ENCODE measurements at places on chromosomes 16 and 17. TPM values are rescaled to one million over a fixed set of nuclear protein-coding genes. Genes with fewer than 3 reads are reported as not detected.

DNA sequence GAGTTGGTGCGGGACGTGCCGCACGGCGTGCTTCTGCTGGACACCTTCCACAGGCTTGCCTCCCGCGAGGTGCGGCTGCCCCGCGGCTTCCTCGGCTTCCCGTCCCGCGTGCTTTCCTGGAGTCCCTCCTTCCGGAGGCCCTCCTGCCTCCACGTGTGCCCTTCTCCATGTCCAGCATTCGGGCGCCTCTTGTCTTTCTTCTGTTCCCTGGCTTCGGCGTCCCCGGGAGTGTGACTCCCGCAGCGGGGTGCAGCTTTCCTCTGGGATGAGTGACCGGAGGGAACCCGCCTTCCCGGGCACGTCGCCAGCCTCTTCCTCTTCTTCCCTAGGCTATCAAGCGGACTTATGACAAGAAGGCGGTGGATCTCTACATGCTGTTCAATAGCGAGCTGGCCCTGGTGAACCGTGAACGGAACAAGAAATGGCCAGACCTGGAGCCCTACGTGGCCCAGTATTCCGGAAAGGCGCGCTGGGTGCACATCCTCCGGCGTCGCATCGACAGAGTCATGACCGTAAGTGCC lies 23.0 kb downstream of the DNAH2 start:
- DNase-seq = no peak
- H3K4me1 ChIP-seq = no peaks in the 10 kb centered on the region
- H3K27me3 ChIP-seq = peaks cover 2% of the 10 kb centered on the region
- no peak overlapping the region for H3K4me3 ChIP-seq

GRCh38 chr16:75789237-75789636 lies 62.9 kb upstream of the CPHXL start:
- H3K36me3 ChIP-seq = no peaks in the 10 kb centered on the region
- DNase-seq = peak; percentile 68
- peaks cover 3% of the 10 kb centered on the region for H3K27me3 ChIP-seq
- H3K4me3 ChIP-seq = no peak overlapping the region
- H3K27ac ChIP-seq = no peak overlapping the region
- no peaks in the 10 kb centered on the region for H3K4me1 ChIP-seq

GRCh38 chr17:80883831-80884735 lies 107.6 kb upstream of the CHMP6 start:
- no peaks in the 10 kb centered on the region for H3K27me3 ChIP-seq
- H3K36me3 ChIP-seq = peaks cover 39% of the 10 kb centered on the region
- no peak overlapping the region for H3K4me3 ChIP-seq
- peaks cover under 1% of the 10 kb centered on the region for H3K4me1 ChIP-seq

- H3K4me3 ChIP-seq = no peak overlapping the region
- DNase-seq = no peak
- no peaks in the 10 kb centered on the region for H3K4me1 ChIP-seq
- no peaks in the 10 kb centered on the region for H3K36me3 ChIP-seq
- H3K27ac ChIP-seq = no peak overlapping the region
- H3K27me3 ChIP-seq = no peaks in the 10 kb centered on the region
Observed at GRCh38 chr17:81131486-81132196, 33.7 kb upstream of the PVALEF start.

GRCh38 chr17:71580220-71580619 lies 540.6 kb upstream of the SOX9 start:
- no peaks in the 10 kb centered on the region for H3K4me1 ChIP-seq
- no peaks in the 10 kb centered on the region for H3K27me3 ChIP-seq
- no peaks in the 10 kb centered on the region for H3K36me3 ChIP-seq
- no peak overlapping the region for H3K4me3 ChIP-seq
- no peak for DNase-seq

DNA sequence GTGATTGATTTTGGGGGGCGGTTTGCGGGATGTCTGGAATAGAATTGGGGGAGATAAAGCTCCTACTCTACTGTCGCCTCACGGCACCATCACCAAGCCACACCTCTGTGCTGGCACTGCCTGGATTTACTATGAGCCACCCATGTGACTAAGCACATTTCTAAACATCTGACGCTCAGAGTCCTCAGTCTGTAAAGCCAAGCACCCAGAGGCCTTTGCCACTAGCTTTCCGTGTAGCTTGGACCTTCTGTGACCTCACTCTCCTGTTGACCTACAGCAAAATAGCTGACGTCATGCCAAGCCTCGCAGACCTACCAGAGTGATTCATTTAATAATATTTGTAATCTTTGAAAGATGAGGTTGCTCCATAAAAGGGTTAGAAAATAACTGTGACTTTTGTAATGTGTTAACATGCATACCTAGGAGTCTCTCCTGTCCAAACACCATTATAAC lies 38.5 kb upstream of the MYOCD start:
- H3K27ac ChIP-seq = no peak overlapping the region
- no peak for DNase-seq
- no peaks in the 10 kb centered on the region for H3K36me3 ChIP-seq
- H3K27me3 ChIP-seq = no peaks in the 10 kb centered on the region
- no peak overlapping the region for H3K4me3 ChIP-seq

DNA sequence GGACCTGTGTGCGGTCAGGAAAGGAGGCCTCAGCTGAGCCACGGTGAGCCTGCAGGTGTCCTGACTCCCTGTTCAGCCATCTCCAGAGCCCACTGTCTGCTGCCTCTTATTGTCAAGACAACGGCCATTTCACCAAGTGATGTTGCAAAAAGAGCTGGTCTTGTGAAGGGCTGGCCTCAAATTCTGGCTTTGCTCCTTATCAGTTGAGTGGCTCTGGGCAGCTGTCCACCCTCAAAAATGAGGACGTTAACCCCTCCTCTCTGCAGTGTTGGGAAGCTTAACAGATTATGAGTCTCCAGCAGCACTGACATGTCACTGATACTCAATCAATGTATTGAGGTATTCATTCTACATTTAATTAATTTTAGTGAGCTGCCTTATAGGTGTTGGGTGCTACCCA lies 171.1 kb upstream of the TOX3 start:
- H3K27me3 ChIP-seq = no peaks in the 10 kb centered on the region
- no peaks in the 10 kb centered on the region for H3K36me3 ChIP-seq
- H3K27ac ChIP-seq = no peak overlapping the region
- no peak for DNase-seq
- H3K4me1 ChIP-seq = no peaks in the 10 kb centered on the region
- H3K4me3 ChIP-seq = no peak overlapping the region

The TNRC6C gene
- total RNA-seq = 76.3 TPM

GRCh38 chr17:59362811-59363205 lies 31.4 kb downstream of the YPEL2 start:
- no peaks in the 10 kb centered on the region for H3K27me3 ChIP-seq
- H3K36me3 ChIP-seq = peaks cover 2% of the 10 kb centered on the region
- no peak for DNase-seq
- peaks cover 44% of the 10 kb centered on the region for H3K4me1 ChIP-seq

The DBNDD1 gene
- not detected for total RNA-seq

DNA sequence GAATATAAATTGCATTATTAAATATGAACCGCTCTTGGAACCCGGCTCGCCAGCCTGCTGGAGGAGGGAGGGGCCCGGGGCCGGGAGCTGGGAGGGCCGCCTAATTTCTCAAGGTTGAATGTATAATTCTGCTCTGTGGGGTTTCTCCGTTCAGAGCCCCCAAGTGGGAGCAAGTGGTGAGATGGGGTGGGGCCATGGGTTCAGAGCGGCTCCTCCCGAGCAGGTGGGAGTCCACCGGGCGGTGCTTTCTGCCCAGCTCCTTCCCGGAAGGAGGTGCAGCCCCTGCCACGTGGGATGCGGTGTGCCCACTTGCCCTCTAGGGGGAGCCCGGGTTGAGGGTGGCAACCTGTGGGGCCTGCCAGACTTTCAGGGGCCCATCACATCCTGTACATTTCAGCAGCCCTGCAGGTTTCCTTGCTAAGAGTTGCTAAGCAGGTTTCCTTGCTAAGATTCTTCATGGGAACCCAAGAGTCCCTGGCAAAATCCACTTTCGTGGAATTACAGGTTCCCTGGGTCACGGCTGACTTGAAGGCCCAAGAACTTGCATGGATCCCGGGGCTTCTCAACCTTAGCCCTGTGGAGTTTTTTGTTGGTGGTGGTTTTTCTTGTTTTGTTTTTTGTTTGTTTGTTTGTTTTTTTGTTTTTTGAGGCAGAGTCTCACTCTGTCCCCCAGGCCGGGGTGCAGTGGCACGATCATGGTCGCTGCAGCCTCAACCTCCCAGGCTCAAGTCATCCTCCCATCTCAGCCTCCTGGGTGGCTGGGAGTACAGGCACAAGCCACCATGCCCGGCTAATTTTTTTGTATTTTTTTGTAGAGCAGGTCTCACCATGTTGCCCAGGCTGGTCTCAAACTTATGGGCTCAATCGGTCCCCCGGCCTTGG lies 196.7 kb upstream of the GSE1 start:
- DNase-seq = peak; percentile 65
- no peaks in the 10 kb centered on the region for H3K27me3 ChIP-seq
- no peaks in the 10 kb centered on the region for H3K36me3 ChIP-seq
- H3K4me3 ChIP-seq = no peak overlapping the region
- H3K4me1 ChIP-seq = peaks cover 12% of the 10 kb centered on the region
- H3K27ac ChIP-seq = no peak overlapping the region

The CAPNS2 gene
- not detected for total RNA-seq

DNA sequence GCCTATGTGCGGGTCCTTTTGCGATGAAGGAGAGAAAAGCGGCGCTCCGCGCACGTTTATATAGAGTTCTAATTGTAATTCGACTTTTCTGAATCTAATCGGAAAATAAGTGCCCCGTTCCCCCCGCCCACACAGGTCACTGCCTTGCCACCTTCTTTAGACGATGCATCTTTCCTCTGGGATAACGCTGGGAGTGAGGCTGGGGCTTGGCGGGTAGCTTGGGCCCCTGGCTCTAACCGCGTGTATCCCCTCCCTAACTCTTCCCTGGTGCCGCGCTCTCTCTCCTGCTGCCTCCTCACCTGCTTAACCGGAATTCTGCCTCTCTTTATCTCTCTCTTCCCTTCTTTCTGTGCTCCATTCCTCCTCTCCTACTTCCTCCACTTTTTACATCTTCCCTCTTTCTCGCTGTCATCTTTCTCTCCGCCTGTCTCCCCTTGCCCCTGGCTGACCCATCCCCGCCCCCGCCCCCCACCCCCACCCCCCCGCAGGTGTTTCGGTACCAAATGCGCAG lies 2.6 kb downstream of the LHX1 start:
- DNase-seq = peak; percentile 30
- H3K27me3 ChIP-seq = peaks cover 94% of the 10 kb centered on the region
- H3K27ac ChIP-seq = no peak overlapping the region

GRCh38 chr16:2761886-2762583 lies 9.6 kb downstream of the SRRM2 start:
- no peak overlapping the region for H3K4me3 ChIP-seq
- peak; percentile 15 for DNase-seq
- H3K27me3 ChIP-seq = no peaks in the 10 kb centered on the region
- H3K27ac ChIP-seq = no peak overlapping the region
- no peaks in the 10 kb centered on the region for H3K4me1 ChIP-seq

GRCh38 chr16:89687092-89687940 lies 827 bp downstream of the CDK10 start:
- no peaks in the 10 kb centered on the region for H3K27me3 ChIP-seq
- peak overlapping the region; percentile 52 for H3K4me3 ChIP-seq
- peaks cover 17% of the 10 kb centered on the region for H3K36me3 ChIP-seq
- DNase-seq = no peak
- H3K27ac ChIP-seq = peak overlapping the region; percentile 29

The ABHD15 gene
- total RNA-seq = 31.7 TPM

The KCNJ16 gene
- not detected for total RNA-seq

DNA sequence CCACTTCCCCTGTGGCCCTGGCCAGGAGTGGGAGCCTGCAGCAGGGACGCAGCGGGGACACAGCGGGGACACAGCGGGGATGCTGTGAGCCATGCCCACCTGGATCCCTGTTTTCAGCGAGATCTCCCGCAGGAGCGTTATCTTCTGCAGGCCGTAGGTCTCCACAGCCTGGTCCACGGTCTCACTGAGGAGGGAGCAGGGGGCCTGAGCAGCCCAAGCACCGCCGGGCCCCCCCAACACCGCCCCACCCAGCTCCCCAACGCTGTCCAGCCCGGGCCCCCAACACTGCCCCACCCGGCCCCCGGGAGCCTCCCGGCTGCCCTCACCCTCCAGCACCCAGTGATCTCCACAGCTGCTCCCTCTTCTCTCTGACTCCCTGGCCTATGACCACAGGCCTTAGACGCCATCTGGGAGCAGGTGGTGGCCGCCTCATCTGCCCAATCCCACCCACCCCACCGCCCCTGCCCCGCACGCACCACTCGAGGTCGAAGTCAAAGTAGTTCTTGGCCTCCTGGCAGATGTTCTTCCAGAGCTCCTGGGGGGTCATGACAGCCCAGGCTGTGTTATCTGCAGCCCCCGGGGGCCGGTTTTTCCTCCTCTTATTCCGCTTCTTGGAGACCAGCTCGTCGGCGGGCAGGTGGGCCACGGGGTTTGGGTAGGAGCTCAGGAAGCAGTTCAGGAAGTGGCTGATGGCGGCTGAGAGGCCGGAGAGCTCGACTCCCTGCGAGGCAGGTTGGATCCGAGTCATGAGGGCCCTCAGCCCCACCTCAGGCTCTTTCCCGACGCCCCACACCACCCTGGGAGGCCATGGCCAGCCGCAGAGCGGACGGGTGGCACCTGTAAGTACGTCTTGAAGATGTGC lies 17.0 kb downstream of the CLUH start:
- H3K36me3 ChIP-seq = peaks cover 40% of the 10 kb centered on the region
- no peak overlapping the region for H3K27ac ChIP-seq
- peaks cover 34% of the 10 kb centered on the region for H3K4me1 ChIP-seq
- H3K4me3 ChIP-seq = no peak overlapping the region
- no peak for DNase-seq

- peaks cover 75% of the 10 kb centered on the region for H3K4me1 ChIP-seq
- H3K4me3 ChIP-seq = no peak overlapping the region
- H3K27ac ChIP-seq = no peak overlapping the region
- H3K27me3 ChIP-seq = no peaks in the 10 kb centered on the region
Observed at GRCh38 chr17:32490101-32490482, 3.3 kb downstream of the CDK5R1 start.

- H3K27me3 ChIP-seq = no peaks in the 10 kb centered on the region
- no peaks in the 10 kb centered on the region for H3K36me3 ChIP-seq
- peaks cover 4% of the 10 kb centered on the region for H3K4me1 ChIP-seq
Observed at GRCh38 chr16:85152414-85153030, 40.2 kb upstream of the CIBAR2 start.

- H3K36me3 ChIP-seq = no peaks in the 10 kb centered on the region
- no peaks in the 10 kb centered on the region for H3K4me1 ChIP-seq
- no peak for DNase-seq
- no peak overlapping the region for H3K27ac ChIP-seq
- no peak overlapping the region for H3K4me3 ChIP-seq
Observed at GRCh38 chr17:72171703-72172667, 51.2 kb downstream of the SOX9 start.

GRCh38 chr16:1290063-1290501 lies 19.4 kb upstream of the UBE2I start:
- H3K27ac ChIP-seq = no peak overlapping the region
- H3K4me3 ChIP-seq = no peak overlapping the region
- H3K27me3 ChIP-seq = peaks cover 8% of the 10 kb centered on the region
- no peak for DNase-seq
- H3K36me3 ChIP-seq = no peaks in the 10 kb centered on the region
- peaks cover 5% of the 10 kb centered on the region for H3K4me1 ChIP-seq

DNA sequence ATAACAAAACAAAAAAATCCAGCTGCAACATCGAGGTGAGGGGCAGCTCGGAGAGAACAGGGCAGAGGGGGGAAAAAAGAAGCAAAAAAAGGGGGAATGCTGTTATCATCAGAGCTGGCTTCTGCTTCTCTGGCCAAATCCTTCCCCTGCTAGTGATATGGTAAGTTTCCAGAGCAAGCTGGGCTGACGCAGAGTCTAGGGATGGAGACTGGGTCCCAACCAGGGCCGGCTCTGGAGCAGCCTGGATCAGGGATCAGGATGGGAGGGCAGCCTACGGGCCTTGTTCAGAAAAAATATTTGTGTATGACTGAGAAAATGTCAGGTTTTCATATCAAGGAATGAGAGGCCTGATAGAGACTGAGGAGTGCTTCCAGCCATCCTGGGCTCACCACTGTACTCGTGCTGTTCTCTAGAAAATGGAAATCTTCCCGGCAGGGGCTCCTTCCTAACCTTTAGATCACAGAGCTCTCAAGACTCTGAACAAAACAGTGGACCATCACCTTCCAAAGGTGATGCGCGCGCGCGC lies 726 bp upstream of the C1QTNF1 start:
- no peaks in the 10 kb centered on the region for H3K36me3 ChIP-seq
- no peak for DNase-seq
- no peak overlapping the region for H3K4me3 ChIP-seq
- H3K4me1 ChIP-seq = peaks cover 17% of the 10 kb centered on the region

All from natural killer cell (primary cell).